ENCODE measurements at places on chromosomes 3 and 15.
A peak's percentile ranks its signal among the peaks of the same experiment; 100 is the strongest.

- no peak for DNase-seq
Measured at GRCh38 chr3:8838234-8838633, 68.8 kb upstream of the OXTR start.

- DNase-seq, result peak; percentile 49
Measured at GRCh38 chr15:77181305-77182074, 110.6 kb upstream of the TSPAN3 start.

DNA sequence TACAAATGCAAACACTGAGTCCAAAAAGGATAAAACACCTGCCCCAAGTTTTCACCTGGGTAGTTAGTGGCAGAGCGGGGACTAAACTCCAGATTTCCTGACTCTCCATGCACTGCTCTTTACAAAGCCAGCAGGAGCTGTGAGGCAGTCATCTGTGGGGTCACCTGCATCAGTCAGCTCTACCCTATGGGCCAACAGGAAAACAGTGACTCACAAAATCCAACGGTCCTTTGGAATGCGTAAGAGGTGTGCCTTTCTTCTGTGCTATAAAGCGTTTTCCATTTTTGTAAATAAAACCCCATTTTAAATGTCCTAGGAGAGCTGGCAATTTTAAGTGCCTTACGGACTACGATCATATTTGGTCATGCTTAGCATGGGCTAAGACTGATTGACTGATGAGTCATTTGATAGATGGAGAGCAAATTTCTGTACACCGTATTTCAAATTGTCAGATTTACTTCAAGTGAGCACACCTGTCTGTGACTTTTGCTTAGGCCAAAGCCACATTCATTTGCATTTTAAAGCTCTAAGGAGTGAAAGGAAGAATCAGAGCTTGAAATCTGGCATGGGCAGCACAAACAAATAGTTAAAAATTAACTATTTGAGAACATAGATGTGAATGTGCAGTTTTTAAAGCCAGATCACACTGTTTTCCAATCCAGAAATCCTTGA, 4.4 kb upstream of the COL8A1 start:
- no peak for DNase-seq

DNA sequence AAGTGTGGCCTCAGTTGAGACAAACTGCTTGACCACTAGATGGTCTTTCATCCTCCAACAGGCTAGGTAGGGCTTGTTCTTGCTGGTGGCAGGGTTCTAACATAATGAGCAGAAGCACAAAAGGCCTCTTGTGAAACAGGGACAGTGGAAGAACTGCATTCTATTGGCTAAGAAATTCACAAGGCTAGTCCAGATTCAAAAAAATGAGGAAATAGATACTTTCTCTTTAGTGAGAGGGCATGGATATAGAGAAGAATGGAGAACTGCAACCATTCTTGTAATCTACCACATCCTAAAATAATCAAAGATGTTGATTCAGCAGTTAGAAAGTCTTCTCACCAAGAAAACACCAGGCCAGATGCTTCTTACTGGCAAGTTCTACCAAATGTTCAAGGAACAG, 143.7 kb upstream of the LRIG1 start:
- no peak for DNase-seq

- DNase-seq, result no peak
Measured at GRCh38 chr3:178989821-178990220, 81.8 kb downstream of the ZMAT3 start.

DNA sequence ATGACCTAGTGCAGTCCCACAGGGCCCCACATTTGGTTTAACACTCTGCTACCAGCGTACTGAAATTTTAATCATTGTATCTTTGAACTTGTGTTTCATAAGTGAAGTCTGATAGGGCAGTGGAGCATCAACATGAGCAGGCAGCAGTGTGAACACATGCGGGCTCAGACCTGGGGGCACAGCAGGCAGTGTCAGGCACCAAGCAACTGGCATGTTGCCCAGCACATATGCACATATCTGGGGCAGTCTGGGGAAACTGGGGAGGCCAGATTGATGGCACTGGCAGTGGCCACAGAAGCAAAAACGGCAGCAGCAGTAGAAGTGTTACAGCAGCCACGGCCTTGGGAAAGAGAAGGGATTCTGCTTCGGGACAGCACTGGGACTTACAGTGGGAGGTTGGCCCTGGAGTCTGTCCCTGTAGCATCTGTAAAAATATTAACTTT, 353.9 kb upstream of the KCNMB2 start:
- no peak for DNase-seq

DNA sequence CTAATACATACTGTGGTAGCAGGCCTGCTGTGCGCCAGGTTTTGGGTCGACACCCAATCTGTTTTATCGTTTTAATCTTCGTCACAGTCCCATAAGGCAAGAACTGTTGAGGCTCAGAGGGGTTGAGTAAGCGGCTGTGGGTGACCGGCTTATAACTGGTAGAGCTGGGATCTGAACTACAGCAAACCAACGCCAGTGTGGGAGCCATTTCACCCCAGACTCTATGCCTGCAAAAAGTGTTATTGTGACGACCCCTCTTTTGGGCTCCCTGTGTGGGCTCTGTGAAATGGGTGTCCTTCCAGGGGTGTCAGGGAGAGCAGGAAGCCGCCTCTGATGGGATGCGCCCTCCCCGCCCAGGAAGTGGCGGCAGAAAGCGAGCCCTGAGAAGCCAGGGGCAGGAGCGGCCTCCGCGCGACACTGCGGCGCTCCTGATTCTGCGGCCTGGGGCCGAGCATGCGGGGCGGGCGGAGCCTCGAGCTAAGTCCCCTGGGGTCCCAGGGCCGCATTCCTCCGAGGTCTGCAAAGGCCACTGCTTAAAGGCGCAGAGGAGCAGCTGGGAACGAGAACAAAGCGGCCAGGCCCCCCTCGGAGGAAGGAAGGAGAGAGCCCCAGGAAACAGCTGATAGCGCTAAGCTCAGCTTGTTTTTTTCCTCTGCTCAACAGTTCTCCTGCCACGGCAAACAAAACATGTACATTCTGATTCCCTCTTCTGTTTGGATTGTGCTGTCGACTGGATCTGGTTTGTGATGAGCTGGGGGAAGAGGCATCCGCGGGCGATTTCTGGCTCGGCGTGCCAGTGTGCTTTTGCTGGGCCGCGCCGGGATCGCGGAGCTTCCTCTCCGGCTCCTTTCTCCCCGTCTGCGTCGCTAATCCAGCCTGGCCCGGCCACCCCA, 33.9 kb downstream of the GRK7 start:
- peak; percentile 60 for DNase-seq

GRCh38 chr3:3817865-3818264, 18.6 kb downstream of the LRRN1 start:
- DNase-seq, result no peak

DNA sequence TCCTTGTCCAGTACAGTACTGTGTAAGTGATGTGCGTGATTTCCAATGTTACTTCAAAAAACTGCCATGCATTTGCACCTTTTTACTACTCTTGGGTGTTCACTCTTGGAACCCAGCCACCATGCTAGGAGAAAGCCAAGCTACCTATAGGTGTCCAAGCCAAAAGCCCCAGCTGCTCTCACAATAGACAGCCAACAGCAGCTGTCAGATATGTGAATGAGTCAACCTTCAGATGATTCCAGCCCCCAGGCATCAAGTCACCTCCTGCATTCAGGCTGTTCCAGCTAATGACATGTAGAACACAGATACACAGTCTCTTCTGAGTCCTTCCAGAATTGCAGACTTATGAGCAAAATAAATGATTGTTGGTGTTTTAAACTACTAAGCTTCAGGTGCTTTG, 417.7 kb upstream of the TGFBR2 start:
- no peak for DNase-seq

DNA sequence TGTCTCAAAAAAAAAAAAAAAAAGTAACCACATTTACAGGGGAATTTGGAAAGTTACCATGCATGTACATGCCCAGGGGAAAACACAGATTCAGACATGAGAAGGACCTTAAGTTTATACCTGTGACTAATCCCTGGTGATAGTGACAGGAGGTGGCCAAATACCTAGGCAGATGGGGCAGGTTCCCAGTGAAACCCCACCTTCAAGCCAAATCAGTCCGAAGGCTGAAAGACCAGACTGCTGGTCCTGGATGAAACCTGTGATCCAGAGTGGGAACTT, 15.8 kb downstream of the SPCS1 start:
- no peak for DNase-seq

GRCh38 chr3:196503196-196504076, at the start of gene RNF168:
Gene RNF168 (minus strand): TSS chr3:196503768. CDS start chr3:196503173, 595 bp downstream.
- peak; percentile 96 for DNase-seq

- no peak for DNase-seq
Measured at GRCh38 chr3:64259636-64260035, 34.4 kb upstream of the PRICKLE2 start.

DNA sequence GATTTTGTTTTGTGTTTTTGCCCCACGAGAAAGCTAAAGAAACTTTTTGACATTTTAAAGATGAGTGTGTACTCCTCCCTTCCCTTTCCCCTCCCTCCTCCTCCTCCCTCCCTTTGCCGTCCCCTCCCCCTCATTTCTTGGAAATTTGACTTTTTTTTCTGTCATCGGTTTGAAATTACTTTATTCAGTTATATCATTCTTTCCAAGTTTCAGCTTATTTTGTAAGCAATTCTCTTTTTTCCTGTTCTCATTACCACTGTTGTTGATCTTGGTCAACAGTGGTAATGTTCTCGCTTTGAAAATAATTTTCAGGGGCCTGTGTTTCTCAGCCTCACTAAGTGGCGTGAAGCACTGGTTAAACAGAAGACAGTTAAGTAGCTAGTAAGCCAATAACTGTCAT, 178.4 kb downstream of the AKAP13 start:
- DNase-seq, result no peak

- no peak for DNase-seq
Measured at GRCh38 chr3:167084545-167084944, 295.6 kb downstream of the ZBBX start.

- DNase-seq, result no peak
Measured at GRCh38 chr3:58576716-58577115, 475 bp downstream of the FAM107A start.

DNA sequence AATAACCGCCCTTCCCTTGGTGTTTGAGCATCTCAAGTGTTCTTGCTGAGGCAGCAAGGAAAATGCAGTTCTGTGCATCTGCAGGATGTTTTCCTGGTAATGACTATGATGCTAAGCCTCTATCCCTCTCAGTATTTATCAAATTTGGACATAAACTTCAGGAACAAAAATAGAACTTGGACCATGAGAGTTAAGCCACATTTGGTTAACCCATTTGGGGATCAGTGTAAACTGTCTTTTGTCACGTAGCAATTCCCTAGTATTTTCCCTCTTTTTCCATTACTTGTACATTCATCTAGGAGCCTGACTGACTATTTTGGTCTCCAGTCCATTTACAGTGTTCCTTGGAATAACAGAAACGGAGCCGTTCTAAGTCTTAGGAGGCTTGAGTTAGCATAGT, 250.8 kb downstream of the RBMS3 start:
- DNase-seq, result no peak

DNA sequence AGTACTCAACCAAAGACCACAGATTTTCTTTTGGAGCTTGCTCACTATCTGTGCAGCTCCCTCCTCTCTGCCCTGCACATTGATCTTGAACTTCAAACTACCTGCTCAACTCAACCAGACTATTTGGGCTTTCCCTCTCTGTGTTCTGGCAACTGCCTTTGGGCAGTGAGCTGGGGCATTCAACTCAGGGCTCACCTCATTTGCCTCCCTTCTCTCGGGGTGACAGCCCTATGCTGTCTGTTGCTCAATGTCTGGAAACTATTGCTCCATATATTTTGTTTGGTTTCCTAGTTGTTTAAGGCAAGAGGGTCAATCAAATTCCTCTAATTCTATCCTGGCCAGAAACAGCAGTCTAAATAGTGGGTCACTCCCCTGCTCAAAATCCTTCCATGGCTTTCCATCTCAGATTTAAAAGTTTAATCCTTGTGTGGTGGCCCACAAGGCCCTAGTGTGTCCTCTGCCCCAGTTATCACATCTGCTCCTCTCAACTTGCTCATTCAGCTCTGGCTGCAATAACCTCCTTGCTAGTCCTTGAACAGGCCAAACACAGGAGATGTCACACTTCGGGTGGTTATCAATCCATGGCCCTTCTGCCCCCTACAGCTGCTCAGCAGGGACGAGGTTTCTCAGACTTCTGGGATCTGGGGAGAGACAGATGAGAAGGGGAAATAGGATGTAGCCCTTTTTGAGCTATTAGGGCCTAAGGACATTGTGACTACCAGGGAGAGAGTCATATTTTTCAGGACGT, 67.8 kb downstream of the SNRK start:
- no peak for DNase-seq

DNA sequence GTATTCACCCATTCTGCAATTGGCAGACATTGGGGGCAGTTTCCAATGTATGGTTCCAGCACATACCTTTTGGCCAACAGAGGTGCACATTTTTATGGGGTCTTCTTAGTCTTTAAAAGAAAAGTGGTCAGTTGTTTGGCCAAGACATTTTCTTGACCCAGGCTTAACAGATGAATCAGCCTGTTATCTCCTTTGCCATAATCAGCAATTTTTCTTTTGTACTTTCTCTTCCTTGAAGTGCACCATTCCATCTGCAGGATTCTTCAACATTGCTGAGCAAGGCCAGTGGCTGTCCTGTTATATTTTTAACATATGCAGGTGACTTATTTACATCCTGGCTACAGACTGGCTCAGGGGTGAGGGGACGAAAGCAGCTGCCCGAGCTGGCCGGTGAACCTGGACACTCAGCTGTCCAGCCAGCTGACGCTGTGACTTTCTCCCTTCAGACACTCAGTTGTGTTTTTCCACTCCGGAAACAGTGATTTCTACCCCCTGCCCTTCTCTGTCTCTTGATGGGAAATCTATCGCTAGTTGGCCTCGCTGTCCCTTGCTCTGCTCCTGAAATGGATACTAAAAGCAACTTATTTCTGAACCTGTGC, 96.5 kb upstream of the TNFAIP8L3 start:
- no peak for DNase-seq

DNA sequence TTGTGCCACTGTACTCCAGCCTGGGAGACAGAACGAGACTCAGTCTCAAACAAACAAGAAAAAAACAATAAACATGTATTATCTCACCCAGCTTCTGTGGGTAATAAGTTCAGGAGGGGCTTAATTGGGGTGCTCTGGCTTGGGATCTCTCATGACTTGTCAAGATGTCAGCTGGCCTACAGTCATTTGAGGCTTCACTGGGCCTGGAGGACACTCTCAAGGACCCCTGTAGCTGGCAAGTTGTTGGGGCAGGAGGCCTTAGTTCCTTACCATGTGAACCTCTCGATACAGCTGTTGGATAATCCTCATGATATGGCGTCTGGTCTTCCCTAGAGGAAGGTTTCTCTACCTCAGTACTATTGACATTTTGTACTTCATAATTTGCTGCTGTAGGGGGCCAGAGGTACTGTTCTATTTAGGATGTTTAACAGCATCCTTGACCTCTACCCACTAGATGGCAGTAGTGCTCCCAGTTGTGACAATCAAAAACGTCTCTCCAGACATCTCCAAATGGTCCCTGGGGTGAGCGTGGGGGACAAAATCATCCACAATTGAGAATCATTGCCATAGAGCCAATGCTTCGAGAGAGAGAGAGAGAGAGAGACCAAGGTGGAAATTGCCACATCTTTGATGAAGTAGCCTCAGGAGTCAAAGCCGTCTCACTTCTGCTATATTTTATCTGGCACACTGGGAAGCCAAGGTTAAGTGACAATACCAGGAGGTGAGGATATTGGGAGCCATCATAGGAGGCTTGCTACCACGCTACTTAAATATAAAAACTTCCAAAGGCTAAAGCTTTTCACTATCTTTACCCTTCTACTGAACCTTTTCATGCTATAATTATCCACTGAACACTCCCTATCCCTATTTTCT, 23.9 kb upstream of the SLTM start:
- DNase-seq, result peak; percentile 59

- no peak for DNase-seq
Measured at GRCh38 chr3:7692866-7693265, 808.8 kb upstream of the LMCD1 start.

GRCh38 chr3:11006986-11007933, 14.7 kb downstream of the SLC6A1 start:
- DNase-seq, result no peak

GRCh38 chr3:81485444-81485865, 276.0 kb downstream of the GBE1 start:
- peak; percentile 29 for DNase-seq

- no peak for DNase-seq
Measured at GRCh38 chr3:131470377-131470776, 32.4 kb downstream of the MRPL3 start.
